ENCODE measurements at places on chromosomes 1 and 21. TPM values are rescaled to one million over a fixed set of nuclear protein-coding genes. Genes with fewer than 3 reads are reported as not detected.

CD48 gene
- 5.2 TPM for total RNA-seq

MIS18A gene
- 5.7 TPM for total RNA-seq

KLHDC9 gene
- not detected for total RNA-seq

FCAMR gene
- total RNA-seq: not detected

FCER1A gene
- total RNA-seq: 0.52 TPM

GPR37L1 gene
- under 0.01 TPM for total RNA-seq

KCNJ9 gene
- total RNA-seq: not detected

UBXN10 gene
- 0.52 TPM for total RNA-seq

VANGL1 gene
- 4.2 TPM for total RNA-seq

XCL1 gene
- not detected for total RNA-seq

BGLAP gene
- 1.0 TPM for total RNA-seq

GSTM3 gene
- total RNA-seq: 24.5 TPM

FAM131C gene
- total RNA-seq: not detected

CD84 gene
- total RNA-seq: 3.1 TPM

RHBG gene
- total RNA-seq: not detected

SLAMF9 gene
- total RNA-seq: not detected

SYF2 gene
- 33.9 TPM for total RNA-seq

NENF gene
- 88.2 TPM for total RNA-seq

SH2D2A gene
- total RNA-seq: not detected

CASQ2 gene
- total RNA-seq: 416 TPM

TNFRSF18 gene
- total RNA-seq: 1.6 TPM

CYP4Z1 gene
- total RNA-seq: 1.0 TPM

CNR2 gene
- under 0.01 TPM for total RNA-seq

FCGR2B gene
- total RNA-seq: 0.52 TPM

PYHIN1 gene
- total RNA-seq: not detected

NFYC gene
- total RNA-seq: 28.2 TPM

Data from skeletal muscle tissue (tissue), 5 donors.